Motor neuron (in vitro differentiated cells): ENCODE measurements at places on chromosomes 7 and 10.
A peak's percentile ranks its signal among the peaks of the same experiment; 100 is the strongest.

- ATAC-seq = no peak
These were observed 850.3 kb upstream of the SORCS1 start for GRCh38 chr10:108014902-108015177.

DNA sequence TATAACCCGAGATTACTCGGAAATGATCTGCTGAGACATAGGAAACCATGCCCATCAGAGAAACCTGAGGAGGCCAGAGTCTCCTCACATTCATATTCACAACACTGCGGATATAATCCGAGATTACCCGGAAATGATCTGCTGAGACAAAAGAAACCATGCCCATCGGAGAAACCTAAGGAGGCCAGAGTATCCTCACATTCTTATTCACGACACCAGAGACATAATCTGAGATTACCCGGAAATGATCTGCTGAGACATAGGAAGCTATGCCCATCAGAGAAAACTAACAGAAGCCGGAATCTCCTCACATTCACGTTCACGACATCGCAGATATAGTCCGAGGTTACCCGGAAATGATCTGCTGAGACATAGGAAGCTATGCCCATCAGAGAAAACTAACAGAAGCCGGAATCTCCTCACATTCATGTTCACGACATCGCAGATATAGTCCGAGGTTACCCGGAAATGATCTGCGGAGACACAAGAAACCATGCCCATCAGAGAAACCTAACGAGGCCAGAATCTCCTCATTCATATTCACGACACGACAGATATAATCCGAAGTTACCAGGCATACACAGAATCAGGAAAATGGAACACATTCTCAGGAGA is 422.3 kb upstream of the AKR1E2 start:
- ATAC-seq = no peak

GRCh38 chr7:84412161-84412969 is 217.8 kb upstream of the SEMA3A start:
- no peak for ATAC-seq

DNA sequence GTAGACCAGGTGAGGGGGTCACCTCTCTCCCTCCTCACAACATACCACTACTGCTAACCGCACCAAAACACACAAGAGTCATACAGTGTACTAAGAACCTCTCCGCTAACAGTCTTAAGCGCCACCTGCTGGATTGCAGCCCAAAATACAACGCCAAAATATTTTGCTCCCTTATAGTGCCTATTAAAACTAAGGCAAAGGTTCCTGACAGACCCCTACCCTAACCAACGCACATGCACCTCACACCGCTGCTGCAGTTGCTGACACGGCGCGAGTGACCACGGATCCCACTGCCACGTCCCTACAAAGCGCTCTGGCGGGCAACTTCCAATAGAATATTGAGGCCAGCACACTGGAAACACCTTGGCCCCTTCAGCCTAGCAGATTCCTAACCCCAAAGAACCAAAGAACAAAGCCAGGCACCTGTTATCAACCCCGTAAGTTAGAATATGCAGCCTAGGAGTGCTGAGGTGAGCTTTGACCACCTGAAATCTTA is 563.6 kb upstream of the SEMA3D start:
- ATAC-seq = peak; percentile 40

- no peak for ATAC-seq
These were observed 1.5 kb downstream of the PVRIG start for GRCh38 chr7:100221231-100221718.

DNA sequence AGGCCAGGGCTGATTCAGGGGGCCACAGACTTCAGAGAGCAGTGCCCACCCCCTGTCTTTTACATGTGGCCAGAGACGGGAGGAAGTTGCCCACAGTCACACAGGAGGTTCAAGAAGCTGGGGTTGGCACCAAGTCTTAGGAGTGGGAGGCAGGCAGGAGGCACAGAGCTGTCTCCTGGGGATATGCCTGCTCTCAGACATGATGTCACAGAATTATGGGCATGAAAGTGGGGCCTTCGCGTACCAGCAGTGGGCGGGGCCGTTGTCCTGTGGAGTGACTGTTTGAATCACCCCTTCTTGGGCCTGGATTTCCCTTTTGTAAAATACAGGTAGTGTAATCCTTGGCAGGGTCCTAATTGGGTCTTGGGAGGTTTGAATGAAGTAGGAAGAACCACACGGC is 81.2 kb upstream of the PPIF start:
- no peak for ATAC-seq

DNA sequence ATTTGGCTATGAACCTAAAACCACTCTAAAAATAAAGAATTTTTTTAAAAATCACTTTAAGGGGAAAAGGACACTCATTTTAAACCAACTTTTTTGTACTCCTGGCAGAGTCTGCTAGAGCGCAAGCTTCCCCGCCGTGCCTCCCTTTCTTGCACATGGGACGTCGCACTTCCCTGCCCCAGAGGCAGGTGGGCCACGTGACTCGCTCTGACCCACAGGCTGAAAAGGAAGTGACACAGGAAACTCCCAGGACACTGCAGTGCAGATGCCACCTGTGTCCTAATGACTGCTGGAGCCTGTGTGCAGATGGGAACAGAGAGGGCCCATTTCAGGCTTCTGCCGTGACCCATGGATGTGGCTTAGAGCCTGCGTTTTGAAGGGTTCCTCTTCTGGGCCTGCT is 142.1 kb upstream of the LANCL2 start:
- no peak for ATAC-seq

- no peak for ATAC-seq
These were observed 466.3 kb downstream of the ARL4A start for GRCh38 chr7:13153742-13154141.

DNA sequence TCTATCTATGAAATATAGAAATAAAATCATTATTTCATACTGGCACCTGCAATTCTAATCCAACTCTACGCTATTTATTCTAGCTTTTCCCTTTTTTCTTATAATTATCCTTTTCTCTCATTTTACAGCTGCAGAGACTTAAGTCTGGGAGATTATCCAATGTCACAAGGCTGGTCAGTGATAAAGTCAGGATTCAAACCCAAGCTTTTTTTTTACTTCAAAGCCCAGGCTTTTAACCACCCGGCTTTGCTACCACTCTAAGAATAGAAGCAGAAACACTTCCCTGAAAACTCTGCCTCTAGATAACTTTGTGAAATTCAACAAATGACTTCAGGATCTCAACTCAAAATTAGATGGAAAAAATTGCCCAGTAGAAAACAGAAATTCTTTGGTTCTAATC is 552.5 kb downstream of the IPMK start:
- ATAC-seq = no peak

GRCh38 chr10:78932054-78932386 is 136.7 kb upstream of the ZMIZ1 start:
- no peak for ATAC-seq

- ATAC-seq = no peak
These were observed 49.3 kb downstream of the PRKAG2 start for GRCh38 chr7:151827620-151828019.

- no peak for ATAC-seq
These were observed 250.2 kb upstream of the PTER start for GRCh38 chr10:16186564-16186963.

DNA sequence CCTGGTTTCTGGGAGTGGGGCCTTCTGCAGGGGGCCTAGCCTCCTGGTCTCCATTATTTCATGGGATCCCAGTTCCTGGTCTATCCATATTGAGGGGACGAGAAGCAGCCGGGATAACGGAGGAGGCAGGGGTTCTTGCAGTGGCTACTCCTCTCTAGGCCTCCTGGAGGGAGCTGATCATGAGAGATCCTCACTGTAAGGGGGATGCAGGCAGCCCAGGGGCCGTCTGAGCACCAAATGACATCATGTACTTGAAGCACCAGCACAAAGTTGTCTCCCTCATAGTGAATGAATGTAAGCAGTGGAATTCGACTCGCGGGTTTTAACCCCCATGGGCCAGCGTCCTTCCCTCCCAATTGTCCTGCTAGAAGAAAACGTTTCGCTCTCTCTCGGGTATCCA is 964 bp upstream of the ADCY1 start:
- ATAC-seq = no peak

GRCh38 chr7:68828575-68828974 is 769.7 kb upstream of the AUTS2 start:
- no peak for ATAC-seq

DNA sequence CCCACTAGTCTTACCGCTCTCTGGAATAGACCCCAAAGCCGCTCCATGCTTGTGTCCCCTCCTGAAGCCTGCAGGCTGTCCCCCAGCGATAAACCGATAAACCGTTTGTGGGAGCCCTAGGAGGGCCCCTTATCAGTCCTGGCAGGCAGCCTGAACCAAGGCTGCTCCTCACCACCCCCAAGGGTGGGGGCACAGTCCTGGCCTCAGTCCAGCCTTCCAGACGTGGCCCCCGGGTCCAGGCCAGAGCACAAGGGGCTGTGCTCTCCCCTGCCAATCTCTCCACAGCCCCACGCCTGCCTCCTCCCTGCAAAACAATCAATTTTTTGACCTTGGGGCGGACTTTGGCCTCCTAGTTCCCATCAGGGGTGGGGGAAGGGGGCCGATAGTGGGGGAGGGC is at the start of gene TFR2:
TSS of gene TFR2 (minus strand) at position 90 of the 397 bp plus-strand sequence. CDS start at position 47, 43 bp downstream.
- ATAC-seq = no peak

- ATAC-seq = no peak
These were observed 156.8 kb downstream of the CCDC71L start for GRCh38 chr7:106504207-106504606.

- ATAC-seq = no peak
These were observed 115.9 kb upstream of the DNAJB12 start for GRCh38 chr10:72470666-72471065.

DNA sequence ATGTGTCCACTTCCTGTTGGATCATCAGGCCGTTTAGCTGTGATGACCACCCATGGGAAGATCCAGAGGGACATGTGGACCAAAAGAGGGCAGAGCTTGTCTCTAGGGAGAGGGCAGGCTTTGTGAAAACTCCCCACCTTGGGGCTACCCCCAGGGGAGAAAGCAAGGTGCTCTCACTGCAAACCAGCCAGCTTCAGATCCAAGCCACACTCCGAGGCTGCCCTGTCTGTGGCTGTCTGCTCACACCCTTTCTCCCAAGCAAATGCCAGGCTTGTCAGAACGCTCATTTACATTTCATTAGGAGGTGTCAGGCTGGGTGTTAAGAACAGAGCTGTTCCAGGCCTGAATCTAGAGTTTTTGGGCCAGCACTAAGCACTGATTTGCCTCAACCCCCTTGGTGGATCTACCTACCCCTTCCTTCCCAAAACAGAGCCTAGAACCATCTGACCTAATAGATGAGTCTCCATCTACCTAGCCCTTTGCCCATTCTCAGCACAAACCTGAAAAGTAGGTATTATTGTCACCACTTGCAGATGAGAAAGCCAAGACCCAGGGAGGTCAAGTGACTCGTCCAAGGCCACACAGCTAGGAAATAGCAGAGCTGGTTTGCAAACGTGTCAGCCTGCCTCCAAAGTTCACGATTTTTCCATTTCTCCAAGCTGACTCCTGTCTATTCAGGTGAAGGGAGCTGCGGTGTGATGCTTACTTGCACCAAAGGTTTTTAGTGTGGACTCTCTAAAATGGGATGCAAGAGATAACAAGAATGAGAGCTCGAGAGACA is 130.9 kb downstream of the EMX2 start:
- no peak for ATAC-seq

DNA sequence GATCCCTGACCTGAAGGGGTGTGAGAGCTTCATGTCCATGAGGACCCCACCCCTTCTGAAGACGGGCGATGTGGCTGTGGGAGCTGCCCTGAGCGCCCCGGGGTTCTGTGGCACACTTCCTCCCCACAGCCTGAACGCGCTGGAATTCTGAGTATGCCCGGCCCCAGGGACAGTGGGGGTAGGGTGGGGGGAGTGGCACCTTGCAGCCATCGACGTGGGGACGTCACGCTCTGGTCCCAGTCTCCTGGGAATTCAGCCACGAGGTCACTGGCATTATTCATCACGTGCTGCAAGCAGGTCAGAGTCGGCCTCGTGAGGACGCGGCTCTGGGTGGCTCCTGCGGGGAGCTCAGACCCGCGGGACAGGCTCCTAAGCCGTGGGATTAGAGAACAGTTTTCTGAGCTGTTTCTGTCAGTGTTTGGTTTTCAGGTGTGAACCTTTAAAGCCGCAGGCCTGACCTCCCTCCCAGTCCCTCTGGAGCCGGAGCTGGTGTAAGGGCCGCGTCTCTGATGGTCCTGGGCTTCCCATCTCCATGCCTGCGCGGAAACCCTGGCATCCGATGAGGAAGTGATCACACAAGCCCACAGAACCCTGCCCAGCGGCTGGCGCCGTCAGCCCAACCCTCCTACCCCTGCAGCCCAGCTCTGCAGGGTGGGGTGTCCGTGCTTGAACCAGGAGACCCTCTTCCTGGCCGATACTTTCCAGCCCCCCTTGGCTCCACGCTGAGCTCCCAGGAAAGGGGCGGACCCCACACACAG is 16.1 kb downstream of the GPR146 start:
- no peak for ATAC-seq

DNA sequence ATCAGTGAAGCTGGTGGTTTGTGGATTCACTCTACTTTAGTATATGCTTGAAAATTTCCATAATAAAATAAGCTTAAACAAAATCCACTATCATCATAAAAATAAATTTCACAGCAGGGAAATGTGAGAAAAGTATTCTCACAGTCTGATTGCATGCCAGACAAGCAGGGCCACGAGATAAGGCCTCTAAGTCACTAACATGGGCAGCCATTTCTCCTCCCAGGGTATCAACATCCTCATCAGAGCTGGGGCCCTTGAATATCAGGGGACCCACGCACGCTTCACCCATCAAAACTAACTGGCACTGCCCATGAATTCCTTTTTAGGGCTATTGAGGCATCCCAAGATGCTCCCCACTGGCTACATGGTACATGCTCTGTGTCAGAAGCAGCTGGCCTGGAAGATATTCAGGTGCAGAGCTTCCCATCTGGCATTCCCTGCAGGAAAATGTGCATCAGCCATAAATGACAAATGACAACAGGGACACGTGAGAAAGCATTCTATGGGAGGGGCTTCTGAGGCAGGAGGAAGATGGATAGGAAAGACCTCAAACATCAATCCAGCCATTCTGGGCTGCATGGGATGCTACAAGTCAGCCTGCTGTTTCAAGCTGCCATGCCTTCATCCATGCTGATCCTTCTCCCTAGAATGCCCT is 17.4 kb downstream of the CCDC6 start:
- ATAC-seq = peak; percentile 71

DNA sequence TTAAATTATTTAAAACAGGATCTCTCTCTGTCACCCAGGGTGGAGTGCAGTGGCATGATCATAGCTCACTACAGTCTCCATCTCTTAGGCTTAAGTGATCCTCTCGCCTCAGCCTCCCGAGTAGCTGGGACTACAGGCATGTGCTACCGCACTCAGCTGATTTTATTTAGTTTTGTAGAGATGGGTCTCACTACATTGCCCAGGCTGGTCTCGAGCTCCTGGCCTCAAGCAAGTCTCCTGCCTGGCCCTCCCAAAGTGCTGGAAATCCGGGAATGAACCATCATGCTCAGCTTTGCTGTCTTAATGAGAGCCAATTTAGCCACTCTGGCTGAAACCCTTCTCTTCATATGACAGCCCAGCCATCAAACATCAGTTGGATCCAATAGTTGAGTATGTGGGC is 53.3 kb upstream of the NRP1 start:
- no peak for ATAC-seq

DNA sequence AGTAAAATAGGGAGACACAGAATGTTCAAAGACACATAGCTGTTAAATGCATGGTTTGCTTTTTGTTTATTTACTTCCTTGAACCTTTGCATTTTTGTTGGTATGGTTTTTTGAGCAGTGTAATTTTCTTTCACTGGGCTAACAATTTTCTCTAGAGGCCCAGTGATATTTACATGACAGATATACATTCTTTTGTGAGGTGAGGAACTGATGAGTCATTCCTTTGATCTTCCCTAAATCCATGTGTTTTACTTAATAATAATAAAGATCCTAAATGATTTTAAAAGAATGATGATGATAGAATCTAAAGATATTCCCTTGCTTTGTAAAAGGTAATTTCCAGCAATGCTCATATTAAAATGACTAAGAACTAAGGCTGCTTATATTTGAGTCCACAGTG is 188.5 kb upstream of the ANK3 start:
- ATAC-seq = no peak

GRCh38 chr7:105309235-105310169 is 79.2 kb downstream of the SRPK2 start:
- no peak for ATAC-seq
